ENCODE measurements at places on chromosomes 3 and 15.

- no peak for DNase-seq
- H3K27ac ChIP-seq: no peak overlapping the region
- peaks cover 4% of the 10 kb centered on the region for H3K36me3 ChIP-seq
- peaks cover 1% of the 10 kb centered on the region for H3K4me1 ChIP-seq
- no peak overlapping the region for H3K4me3 ChIP-seq
- H3K27me3 ChIP-seq: peaks cover 6% of the 10 kb centered on the region
Measured at GRCh38 chr3:33758864-33759263, 39.6 kb upstream of the PDCD6IP start.

DNA sequence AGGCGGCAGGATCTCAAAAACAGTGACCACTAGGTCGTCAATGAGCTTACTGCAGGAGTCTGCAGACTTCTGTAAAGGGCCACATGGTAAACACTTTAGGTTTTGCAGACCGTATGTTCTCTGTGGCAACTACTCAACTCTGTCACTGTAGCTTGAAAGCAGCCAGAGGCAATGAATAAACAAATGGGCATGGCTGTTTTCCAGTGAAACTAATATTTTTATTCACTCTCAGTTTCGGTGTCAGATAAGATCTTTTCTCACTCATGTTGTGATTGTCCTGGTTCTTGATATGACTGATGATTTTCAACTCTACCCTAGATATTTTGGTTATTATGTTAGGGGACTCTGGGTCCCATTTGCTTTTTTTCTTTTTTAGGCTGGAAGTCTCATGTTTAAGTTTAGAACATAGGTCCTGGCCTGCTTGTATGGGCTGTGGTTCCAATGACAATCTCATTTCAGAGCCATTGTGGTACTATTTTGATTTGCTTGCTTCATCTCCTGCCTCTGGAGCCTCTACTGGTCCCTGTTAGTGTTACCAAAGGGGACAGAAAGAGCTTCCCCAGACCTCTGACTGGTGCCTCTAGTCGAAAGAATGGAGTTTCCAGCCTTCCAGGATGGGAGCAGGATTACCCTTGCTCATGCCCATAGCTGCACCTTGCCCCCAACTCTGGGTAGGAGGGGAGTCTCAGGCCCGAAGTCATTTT, 222.0 kb downstream of the STT3B start:
- no peaks in the 10 kb centered on the region for H3K27me3 ChIP-seq
- H3K27ac ChIP-seq: peak overlapping the region; percentile 93
- H3K36me3 ChIP-seq: peaks cover 6% of the 10 kb centered on the region
- no peak overlapping the region for H3K4me3 ChIP-seq
- DNase-seq: no peak

DNA sequence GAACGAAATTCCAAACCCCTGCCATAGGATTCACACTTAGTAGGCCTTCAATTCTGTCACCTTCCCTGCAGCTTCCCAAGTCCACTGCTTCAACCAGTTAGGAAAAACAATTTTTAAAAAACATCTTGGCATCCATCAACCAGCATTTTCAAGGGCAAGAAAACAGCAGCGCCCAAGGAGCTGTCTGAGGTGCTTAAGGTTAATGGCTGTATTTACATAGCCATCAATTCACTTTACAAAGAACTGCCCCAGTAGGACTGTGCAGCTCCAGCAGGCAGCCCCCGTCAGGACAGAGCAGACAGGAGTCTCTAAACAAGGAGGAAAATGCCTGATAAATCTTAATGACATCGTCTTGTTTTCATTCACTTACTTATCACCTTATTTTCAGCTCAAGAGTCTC, 13.3 kb downstream of the TAFA4 start:
- peaks cover 37% of the 10 kb centered on the region for H3K27me3 ChIP-seq
- DNase-seq: no peak
- H3K4me3 ChIP-seq: no peak overlapping the region
- H3K27ac ChIP-seq: no peak overlapping the region
- no peaks in the 10 kb centered on the region for H3K4me1 ChIP-seq

- H3K4me1 ChIP-seq: no peaks in the 10 kb centered on the region
- H3K4me3 ChIP-seq: no peak overlapping the region
- no peak overlapping the region for H3K27ac ChIP-seq
- DNase-seq: no peak
- H3K36me3 ChIP-seq: no peaks in the 10 kb centered on the region
Measured at GRCh38 chr3:28947061-28947460, 333.8 kb upstream of the RBMS3 start.

DNA sequence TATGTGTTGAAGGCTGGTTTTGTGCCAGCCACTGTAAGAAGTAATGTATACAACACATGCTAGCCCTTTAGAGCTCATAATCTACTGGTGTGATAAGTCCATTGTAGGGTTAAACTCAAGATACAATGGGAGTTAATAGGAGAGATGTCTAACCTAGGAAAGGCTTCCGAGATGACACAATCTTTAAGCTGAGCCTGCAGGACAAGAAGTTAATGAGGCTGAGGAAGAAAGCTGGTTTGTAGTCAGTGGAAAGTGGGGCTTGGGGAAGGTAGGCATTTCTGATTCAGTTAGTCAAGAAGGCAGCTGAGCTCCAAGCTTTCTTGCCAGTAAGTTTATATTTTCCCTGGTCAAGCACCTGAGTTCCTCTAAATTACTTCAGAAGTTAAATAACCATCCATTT, 83.0 kb upstream of the TGFBR2 start:
- H3K36me3 ChIP-seq: no peaks in the 10 kb centered on the region
- H3K4me3 ChIP-seq: no peak overlapping the region
- no peaks in the 10 kb centered on the region for H3K27me3 ChIP-seq
- H3K27ac ChIP-seq: no peak overlapping the region
- DNase-seq: no peak
- peaks cover 18% of the 10 kb centered on the region for H3K4me1 ChIP-seq

- H3K36me3 ChIP-seq: no peaks in the 10 kb centered on the region
- no peak for DNase-seq
- H3K4me3 ChIP-seq: no peak overlapping the region
- peaks cover 7% of the 10 kb centered on the region for H3K4me1 ChIP-seq
- H3K27ac ChIP-seq: no peak overlapping the region
- H3K27me3 ChIP-seq: peaks cover 3% of the 10 kb centered on the region
Measured at GRCh38 chr3:106829206-106829605, 548.0 kb upstream of the CCDC54 start.

DNA sequence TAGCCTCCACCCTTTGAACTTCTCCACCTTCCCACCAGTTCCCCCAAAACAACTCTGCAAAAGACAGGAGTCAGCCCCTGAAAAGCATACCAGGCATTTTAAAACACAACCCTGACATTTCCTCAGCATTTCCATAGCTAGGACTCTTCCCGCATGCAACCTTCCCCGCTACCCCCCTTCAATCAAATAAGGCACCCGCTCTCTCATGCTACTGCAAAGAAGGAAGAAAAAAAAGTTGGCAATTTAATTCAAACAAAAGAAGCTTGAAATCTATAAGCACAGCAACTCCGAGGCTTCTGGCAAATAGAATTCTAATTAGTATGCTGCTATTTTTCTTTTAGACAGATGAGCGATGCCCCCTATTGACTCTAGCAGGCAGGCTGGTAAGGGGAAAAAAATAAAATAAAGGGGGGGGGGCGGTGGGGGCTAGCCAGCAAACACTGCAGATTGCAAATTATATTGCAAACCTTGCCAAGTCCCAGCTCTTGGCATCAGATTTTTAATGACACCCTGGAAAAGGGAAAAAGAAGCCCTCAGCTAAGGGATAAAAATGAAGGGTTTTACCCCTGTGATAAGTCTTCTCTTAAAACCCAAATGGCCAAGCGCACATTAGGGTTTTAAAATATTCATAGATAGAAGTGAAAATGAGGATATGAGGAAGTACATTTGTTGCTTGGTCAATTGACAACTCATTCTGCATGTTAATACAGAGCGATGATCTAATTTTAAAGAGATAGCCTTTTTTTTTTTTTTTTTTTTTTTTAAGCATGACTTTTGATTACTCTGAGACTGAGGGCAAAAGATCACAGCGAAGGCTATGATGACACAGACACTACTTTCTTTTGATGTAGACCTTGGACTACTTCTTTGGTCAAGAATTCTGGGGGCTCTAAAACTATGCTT, 255.2 kb downstream of the NR2F2 start:
- no peaks in the 10 kb centered on the region for H3K4me1 ChIP-seq
- no peak overlapping the region for H3K27ac ChIP-seq
- no peak for DNase-seq
- H3K27me3 ChIP-seq: no peaks in the 10 kb centered on the region
- no peak overlapping the region for H3K4me3 ChIP-seq

DNA sequence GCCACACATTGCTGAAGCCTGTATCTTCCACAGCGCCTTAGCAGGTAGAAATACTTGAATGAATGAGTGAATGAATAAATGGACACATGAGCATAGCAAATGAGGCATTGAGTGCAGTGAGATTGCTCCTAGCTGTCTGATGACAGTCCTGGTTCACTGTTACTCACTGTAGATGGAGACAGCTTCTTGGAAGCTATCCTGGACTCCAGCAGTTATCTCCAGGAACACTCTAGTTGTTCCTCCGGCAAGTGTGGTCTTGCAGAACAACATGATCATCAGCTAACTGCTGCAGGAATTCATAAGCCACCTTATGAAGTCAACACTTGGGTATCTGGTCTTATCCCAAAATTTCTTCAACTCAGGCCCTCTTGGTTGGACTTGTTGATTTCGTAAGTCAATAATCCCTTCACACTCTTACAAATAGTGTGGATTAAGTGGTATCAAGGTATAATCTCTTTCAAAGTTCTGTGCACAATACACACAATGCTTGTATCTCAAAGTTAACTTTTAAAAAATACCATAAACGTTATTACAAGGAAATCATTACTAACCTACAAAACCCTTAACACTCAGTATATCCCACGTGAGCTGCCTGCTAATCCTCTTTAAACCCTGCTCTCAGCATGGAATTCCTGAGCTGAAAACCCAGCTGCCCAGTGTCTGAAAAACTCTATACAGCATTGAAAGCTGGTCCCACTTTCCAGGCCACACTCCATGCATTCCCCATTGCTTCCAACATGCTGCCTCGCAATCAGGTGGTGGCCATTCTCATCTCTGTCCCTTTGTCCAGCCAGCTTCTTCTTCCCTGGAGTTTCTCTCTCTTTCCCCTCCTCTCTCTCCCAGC, 14.4 kb upstream of the ZBTB38 start:
- no peak overlapping the region for H3K27ac ChIP-seq
- peaks cover 15% of the 10 kb centered on the region for H3K27me3 ChIP-seq
- no peaks in the 10 kb centered on the region for H3K36me3 ChIP-seq
- no peak for DNase-seq
- no peak overlapping the region for H3K4me3 ChIP-seq

All from activated CD4-positive, alpha-beta T cell treated with anti-CD3 and anti-CD28 coated beads, Interleukin-2, amount 10 ng/mL, durations not matched to agents 7 days and 5 days (primary cell).